ENCODE measurements at places on chromosomes 3 and 15. TPM values are rescaled to one million over a fixed set of nuclear protein-coding genes. Genes with fewer than 3 reads are reported as not detected.

- DNase-seq = no peak
Observed at GRCh38 chr15:40807888-40808461, 702 bp upstream of the DNAJC17 start.

DNA sequence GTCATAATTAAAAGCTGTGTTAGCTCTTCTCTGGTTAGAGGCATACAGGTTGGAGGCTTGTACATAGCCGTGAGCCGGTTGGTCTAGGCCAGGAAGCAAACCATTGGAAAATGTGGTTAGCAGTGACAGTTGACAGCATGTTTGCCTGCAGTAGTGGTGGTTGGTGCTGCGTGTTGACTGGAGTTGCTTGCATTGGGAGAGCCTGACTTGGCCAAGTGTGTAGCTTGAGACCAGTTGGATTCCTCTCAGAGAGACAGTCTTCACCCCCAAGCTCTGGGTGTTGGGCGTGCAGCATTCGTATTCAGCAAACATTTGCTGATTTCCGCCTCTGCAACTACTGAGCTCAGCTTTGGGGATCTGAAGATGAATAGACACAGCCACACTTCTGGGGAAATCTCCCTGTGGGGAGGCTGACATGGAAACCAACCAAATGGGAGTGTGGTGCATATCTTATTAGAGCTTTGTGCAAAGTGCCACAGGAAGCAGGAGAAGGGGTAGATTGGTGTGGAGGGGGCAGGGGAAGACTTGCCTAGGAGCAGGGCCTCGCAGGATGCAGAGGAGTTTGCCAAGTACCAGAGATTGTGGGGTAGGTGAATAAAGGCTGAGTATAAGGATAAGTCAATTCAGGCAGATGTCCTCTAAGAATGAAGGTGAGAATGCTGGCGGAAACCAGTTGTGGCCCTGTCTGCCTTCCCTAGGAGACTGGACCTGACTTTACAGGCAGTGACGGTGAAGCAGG lies 83.5 kb downstream of the IGF1R start:
- no peak for DNase-seq

DNA sequence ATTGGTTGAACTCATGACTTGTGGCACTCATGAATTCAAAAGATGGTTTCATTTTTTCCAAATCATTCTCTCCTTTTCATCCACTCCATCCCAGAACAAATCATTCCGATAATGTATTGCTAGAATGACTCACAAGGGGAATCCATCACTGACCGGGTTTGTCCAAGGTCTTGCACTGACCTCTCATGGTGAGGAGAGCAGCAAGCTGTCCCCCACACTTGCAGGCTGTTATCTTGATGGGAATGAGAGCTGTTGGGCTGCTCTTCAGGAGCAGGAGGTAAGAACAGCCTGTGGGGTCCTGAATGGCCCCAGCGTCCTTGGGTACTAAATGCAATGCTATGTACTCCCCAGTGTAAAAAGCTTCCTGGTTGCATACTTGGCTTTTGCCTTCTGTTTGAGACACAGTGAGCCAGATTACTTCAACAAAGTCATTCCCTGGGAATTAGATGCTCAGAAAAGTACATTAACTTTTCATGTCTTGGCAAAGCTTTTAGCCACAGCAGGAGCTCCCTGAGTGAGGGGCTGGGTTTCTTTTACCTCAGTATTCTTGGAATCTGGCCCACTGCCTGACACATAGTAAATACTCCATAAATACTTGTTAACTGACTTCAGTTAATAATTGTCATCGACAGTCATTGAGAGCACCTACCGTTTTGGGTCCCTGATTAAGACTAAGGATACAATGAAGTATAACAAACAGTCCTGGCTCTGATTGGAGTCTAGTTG lies 24.1 kb downstream of the CCNL1 start:
- no peak for DNase-seq

- no peak for DNase-seq
Observed at GRCh38 chr3:130699765-130700164, 46.9 kb downstream of the PIK3R4 start.

The PGBD4 gene
- 1.8 TPM for total RNA-seq

DNA sequence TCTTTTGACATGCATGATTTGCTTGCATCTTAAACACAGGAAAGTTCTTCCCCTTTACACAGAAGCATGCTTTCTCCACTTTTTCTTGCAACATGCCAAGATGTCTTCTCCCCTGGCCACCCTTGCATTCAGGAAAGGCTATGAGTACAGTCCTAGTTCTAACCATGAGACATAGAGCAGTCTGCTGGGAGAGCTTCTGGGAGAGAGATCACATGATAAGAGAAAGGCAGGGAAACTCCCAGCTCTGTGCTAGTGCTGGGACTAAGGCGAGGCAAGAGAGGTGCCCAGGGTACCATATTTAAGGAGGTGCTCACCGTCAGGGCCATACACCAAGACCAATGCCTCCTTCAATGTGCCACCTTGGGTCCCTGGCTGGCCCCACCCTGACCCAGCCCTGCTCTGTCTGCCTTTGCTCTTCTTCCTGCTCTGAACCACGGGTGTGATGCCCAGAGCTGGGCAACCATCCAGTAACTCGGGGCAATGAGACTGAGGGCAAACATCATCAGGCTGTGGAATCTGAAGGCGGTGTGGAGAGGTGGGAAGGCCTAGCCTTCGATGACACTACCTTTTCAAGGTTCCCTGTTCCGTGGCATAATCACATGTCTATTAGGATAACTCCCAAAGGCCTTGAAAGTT lies 77.4 kb upstream of the PRR20G start:
- no peak for DNase-seq

The CLRN1 gene
- total RNA-seq = not detected

The ITPKA gene
- 2.7 TPM for total RNA-seq

- peak; percentile 74 for DNase-seq
Observed at GRCh38 chr3:12187448-12188327, 29.0 kb upstream of the TIMP4 start.

DNA sequence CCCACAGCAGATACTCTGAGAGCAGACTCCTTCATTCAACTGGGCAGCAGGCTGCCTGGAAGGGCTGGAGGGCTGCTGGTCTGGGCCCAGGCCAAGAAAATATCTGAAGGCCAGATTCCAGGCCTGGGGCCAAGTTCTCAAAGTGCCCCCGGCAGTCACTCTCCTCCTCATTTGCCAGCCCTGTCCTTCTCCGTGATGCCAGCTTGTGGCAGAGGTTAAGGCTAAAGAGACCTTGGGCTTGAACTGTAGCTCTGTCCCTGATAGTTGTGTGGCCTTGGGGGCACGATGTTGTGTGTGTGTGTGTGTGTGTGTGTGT lies 39.0 kb downstream of the FAM3D start:
- no peak for DNase-seq

- no peak for DNase-seq
Observed at GRCh38 chr15:89806559-89807550, 7.8 kb downstream of the ANPEP start.

The SUCLG2 gene
- total RNA-seq = 99.2 TPM

The UBA5 gene
- total RNA-seq = 36.0 TPM

The GNAT1 gene
- not detected for total RNA-seq

The HRH1 gene
- total RNA-seq = 1.8 TPM

DNA sequence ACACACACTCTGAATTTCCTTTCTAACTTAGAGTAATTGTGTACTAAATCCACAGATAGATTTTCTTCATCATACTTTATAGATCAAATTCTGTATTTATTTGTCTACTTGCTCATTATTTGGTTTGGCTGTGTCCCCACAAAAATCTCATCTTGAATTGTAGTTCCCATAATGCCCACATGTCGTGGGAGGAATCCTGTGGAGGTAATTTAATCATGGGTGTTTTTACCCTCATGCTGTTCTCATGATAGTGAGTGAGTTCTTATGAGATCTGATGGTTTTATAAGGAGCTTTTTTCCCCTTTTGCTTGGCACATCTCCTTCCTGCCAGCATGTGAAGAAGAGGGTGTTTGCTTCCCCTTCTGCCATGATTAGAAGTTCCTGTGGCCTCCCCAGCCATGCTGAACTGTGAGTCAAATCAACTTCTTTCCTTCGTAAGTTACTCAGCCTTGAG lies 198.3 kb upstream of the TGFBR2 start:
- DNase-seq = no peak

DNA sequence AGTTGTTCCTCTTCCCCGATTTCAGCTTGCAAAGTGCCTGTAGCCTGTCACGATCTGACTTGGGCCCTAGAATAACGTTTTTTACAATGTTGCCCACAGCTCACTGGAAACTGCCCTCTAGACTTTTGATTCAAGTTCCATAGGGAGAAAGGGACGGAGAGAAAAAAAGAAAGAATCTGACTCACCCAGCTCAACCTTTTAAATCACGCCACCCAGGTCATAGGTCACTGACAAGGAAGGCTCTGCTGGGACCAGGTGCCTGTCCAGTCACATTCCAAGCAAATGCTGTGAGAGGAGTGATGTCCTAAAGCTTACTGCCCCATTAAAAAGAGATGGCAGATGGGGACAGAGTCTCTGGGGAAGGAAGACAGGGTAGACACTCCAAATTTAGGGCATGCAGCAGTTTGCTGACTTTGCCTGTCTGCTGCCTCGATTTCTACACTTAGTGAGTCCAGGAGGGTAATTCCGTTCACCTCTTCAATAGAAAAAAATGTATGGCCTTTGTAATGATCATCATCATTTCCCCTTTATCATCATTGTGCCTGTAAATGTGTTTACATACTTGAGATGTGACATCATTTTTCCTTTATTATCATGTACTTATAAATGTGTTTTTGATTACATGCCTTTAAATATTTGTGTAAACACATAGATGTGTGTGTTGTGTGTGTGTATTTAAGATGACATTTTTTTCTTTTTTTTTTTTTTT lies 8.4 kb upstream of the MYO1E start:
- no peak for DNase-seq

DNA sequence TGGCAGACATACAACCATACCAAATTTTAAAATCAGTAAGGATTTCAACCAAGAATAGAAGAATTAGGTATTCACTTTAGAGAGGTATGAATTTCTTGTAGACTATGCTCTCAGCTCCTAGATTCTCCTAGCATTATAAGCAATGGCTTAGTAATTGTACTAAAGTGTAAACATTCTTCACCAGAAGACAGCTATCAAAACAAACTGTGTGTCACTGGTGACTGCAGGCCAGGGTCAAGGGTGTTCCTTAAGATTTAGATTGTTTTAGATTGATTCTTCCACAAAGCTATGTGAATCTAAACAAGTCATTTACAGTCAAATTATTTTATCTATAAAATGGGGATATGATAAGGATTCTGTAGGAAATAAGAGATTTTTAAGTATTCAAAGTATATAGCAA lies 23.1 kb upstream of the GP5 start:
- DNase-seq = no peak

- no peak for DNase-seq
Observed at GRCh38 chr3:54541369-54541768, 386.5 kb downstream of the LRTM1 start.

- DNase-seq = no peak
Observed at GRCh38 chr3:163481738-163482137, 1596.6 kb downstream of the SI start.
